ENCODE measurements at places on chromosomes 5 and 9.

GRCh38 chr9:121674952-121675351 lies 23.5 kb downstream of the DAB2IP start:
- no peak for DNase-seq

DNA sequence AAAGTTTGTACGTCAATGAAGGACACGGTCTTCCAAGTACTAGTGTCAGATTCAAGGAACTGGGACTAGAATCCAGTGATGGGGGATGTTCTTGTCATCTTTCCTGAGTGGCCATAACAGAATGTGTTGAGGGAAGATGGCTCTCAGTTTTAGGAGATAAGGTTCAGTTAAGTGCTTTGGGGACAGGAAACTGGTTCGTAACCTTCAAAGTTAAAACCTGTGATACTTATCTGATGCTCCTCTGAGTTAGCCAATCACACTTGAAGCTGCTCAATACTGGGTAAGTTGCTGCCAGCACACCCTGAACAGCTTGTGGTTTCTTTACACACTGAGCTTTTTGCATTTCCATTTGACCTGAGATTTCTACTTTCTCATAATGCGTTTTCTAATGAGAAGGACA lies 64.4 kb downstream of the PIK3R1 start:
- no peak for DNase-seq

GRCh38 chr5:96388176-96388575 lies 44.9 kb downstream of the PCSK1 start:
- DNase-seq, result no peak

DNA sequence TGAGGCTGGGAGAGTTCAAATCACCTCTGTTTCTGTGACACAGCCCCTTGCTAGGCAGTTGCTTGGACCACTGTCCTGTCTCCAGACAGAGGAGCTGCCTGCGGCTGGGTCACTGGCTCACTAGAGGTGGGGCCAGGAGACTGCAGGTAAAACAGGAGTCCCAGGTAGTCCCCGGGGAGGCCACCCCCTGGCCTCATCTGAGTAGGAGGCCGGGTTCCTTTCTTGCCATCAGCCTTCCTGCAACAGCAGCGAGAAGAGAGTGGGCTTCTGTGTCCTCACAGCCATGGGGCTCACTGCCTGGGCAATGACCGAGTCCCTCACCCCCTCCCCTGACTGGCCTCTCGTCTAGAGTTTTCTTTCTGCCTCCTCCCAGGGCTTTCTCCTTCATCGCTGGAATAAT lies 197.5 kb downstream of the CDK5RAP2 start:
- no peak for DNase-seq

DNA sequence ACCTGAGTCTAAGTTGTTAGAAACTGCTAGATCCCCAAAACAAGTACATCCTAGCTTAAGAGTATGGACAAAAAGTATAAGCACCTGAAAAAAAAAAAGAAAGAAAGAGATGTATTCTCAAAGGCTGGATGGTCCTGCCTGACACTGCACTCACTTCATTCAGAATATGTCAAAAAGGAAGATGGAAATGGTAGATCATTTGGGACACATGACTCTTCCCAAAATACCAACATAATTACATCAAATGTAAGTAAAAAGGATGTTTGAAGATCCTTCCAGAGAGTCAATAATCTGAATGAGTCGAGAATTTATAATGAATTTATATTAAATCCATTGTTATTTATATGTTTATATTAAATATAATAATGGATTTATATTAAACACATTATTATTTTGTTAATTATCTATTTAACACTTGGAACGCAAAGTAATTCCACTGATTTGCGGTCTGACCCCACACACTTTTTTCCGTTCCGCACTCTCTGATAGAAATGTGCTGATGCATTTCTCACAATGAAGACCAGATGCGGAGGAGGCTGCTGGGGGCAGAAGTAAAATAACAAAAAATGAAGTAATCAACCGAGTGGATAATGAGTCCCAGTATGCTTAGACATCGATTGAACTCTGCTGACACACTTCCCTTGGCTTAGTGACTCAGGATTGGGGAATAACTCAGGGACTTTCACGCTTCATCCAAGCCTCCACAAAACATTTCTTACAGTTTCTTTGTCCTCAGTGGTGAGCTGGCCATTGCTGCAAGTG lies 201.2 kb downstream of the ADAMTS12 start:
- DNase-seq, result peak; percentile 7

DNA sequence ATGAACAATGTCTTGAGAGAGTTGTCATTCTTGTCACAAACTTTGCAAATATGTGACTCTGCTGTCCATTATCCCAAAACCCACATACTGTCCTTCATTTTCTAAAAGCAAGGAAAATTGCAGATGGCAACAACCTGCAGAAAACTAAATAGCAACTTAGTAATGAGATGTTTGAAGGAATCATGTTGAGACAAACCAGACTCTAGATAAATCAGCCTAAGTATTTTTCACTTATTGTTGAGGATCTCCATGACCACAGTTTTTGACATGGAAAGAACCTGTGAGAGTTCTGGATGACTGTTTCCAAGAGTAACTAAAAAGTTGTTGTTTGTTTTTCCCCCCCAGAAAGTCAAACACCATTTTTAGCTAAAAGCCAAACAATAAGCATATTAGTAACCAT lies 535.2 kb upstream of the ZNF608 start:
- DNase-seq, result no peak

DNA sequence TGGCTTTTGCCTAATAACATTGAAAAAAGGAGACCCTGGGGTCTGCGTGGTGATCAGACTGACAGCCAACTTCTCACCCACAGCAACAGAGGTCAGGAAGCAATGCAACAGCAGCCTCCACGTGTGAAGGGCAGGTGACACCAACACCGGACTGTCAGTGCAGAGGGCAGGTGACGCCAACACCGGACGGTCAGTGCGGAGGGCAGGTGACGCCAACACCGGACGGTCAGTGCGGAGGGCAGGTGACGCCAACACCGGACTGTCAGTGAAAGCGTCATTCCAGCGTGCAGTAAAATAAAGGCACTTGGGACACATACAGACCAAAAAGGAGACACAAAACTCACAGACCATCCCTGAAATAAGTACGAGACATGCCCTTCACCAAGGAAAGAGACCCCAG lies 37.2 kb upstream of the CEP72 start:
- DNase-seq, result no peak

DNA sequence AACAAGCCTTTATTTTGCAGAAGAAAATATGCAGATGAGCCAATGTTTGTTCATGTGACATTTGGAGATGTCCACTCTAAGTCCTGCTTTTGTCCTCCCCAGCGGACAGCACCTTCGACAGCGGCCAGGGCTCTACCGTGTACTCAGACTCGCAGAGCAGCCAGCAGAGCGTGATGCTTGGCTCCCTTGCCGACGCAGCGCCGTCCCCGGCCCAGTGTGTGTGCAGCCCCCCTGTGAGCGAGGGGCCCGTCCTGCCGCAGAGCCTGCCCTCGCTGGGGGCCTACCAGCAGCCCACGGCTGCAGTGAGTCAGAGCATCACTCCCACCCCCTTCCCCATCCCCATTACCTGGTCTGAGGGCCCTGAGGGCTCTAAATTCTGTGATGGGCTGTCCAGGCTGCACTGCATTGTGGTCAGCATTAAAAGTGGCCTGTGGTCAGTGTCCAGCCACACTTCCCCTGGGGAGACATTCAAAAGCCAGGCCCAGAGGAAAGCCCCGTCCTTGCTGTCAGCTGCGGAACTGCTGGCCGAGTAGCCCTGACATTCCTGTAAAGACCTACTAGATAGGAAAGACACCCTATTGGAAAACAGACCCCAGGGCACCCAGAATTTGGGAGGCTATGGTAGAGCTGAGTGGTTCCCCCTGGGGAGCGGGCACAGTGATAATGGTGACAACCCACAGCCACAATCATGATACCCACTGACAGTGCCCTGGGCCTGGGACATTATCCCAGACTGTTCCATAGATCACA lies 69.0 kb downstream of the WNK2 start:
- no peak for DNase-seq

GRCh38 chr9:113724202-113724601 lies 151.9 kb upstream of the ZNF618 start:
- DNase-seq, result no peak

DNA sequence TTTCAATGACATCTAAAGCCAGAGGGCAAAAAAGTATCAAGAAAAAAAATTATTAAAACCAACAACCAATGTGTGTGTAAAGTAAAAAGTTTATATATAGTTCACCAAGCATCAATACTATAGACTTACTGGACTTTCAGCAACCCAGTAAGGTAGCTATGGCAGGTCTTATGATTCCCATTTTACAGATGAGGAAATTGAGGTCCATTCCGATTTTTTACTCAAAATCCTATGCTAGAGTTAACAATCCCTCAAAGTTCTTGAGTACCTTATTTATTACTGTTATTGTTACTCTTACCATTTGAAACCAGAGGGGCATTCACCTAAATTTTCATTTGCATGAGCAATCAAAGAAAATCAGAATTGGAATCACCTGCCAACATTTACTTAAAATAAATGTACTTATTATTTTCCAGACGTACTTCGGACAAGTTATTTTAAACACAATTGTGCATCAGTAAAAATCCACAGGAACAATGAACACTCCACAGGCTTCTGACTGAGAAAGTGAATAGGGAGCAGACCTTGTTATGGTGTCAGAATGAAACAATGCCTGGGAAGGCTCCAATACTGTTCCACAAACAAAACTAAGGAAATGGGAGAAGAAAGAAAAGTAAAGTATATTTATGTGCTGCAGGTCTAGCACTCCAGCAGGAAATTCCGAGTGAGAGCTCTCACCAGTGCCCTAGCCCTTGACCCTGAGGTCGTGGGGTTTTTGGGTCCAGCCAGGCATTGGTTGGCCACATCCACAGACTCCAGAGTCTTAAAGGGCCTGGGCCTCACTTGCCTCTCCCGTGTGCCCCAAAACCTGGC lies 229.9 kb downstream of the PIK3R1 start:
- DNase-seq, result no peak

GRCh38 chr9:135606885-135607259 lies 32.5 kb downstream of the GLT6D1 start:
- no peak for DNase-seq

DNA sequence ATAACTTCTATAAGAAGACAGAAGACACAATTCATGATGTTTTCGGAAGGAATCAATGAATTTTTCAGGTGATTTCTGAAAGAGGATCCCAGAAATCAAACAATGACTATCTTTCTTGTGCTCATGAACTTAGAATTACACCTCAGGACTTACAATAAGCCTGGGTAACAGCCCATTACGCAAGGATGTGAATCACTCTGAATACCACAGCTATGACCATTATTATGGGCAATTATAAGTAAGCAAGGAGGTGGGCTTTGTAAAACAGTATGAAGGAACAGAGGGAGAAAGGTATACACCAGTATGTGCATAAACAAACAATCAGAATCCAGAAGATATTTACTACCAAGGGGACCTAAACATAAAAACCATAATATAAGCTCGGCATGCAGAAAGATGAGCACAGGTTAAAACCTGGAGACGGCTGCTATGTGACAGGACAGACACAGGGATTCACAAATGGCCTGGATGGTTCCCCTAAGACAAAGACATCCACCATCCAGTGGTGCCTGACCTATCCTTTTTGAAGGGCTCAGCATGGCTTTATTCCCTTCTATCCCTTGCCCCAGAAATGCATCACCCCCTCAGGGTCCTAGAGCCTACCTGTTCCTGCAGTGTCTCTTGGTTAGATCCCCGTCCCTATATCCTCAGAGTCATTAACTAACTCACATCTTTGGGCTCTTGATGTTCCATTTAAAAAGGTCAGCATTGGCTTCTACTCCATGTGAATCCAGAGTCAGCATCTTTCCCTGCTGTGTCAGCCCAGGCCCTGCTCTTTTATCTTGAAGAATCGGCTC lies 21.8 kb upstream of the PPP2CA start:
- DNase-seq, result peak; percentile 93

- no peak for DNase-seq
Measured at GRCh38 chr5:142737179-142737578, 33.0 kb upstream of the ARHGAP26 start.

DNA sequence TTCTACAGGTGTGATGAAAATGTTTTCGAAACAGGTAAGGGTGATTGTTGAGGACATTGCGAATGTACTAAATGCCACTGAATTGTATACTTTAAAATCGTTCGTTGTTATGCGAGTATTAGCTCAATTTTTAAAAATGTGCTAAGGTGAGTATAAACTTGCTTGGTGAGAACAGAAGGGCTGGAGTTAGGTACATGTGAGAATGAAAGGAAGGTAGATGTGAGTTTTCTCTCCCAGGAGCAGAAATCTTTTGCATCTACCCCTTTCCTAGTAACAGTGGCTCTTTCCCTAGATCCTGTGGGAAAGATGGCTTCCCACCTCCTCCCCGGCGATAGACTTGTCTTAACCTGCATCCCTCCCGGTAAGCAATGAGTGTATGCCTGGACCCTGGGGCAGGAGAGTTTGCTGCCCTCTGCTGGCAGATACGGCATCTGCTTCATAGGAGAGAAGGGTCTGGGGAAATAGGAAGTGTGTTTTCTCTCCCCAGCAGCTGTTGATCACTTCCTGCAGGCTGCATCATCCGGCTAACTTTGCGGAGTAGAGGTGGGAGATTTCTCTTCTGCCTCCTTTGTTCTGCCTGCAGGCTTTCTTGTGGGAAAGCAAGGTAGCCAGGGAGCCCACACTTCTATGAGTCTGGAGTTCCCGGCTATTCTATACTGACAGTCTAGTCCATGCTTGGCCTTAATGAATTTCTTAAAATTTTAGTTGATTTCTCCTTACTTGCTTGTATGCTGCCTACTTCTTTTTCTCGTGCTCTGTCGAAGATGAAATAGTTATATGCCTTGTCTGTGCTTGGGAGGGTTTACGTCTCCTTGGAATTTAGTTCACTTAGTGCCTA lies 373.3 kb upstream of the SEMA6A start:
- peak; percentile 70 for DNase-seq

DNA sequence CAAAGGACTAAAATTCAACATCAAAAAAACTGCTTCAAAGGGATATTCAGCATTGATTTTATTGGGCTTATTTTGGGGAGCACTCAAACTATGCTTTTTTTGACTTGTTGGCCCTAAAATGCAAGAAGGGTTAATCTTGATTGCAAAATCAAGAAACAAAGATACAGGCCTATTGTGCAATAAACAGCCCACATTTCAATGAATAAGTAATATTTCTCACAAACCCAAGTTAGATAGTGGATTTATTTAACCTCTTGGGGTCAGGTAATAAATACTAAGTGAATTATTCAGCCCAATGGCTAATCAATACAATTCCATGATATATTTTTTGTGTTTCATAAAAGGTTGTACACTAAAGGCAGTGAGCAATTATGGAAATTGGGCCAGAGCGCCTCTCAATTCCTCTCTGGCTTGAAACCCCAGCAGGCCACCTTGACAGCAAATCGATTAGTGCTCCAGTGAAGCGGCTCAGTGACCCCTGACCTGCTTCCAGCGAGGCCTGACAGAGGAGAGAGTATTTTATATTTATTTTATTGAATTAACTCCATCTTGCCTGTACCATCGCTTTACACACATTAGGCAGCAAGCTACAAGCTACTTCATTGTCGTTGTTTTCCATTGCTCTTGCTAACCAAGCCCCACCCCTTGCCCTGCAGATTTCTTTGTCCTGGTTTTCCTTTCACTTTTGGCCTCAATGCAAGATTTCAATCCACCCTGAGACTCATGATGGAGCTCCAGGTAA lies 65.5 kb downstream of the EBF1 start:
- DNase-seq, result no peak

GRCh38 chr5:95870105-95870672 lies 47.7 kb upstream of the GLRX start:
- DNase-seq, result peak; percentile 86

All from foreskin keratinocyte (primary cell).